Activated CD4-positive, alpha-beta T cell treated with anti-CD3 and anti-CD28 coated beads for 4 hours (primary cell): ENCODE measurements at places on chromosomes 7 and 10.

- no peak for DNase-seq
These were observed 29.8 kb downstream of the SYPL1 start for GRCh38 chr7:106082087-106082854.

GRCh38 chr10:4159173-4159572, 374.2 kb upstream of the KLF6 start:
- DNase-seq = no peak

- DNase-seq = no peak
These were observed 132.5 kb downstream of the WDR37 start for GRCh38 chr10:1188558-1189135.

DNA sequence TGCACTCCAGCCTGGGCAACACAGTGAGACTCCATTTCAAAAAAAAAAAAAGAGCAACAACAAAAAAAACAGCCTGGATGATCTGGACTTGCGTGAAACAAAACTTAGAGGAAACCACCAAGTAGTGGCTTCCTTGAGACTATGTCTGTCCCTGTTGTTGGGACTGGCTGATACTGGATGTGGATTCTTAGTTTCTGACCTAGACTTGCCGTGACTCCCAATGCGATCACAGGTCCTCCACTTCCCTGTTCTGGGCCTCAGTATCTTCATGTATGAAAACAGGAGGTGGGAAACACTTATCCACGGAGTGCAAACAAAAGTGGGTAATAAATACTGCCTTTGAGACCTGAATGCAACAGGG, 125.7 kb downstream of the PRPF18 start:
- no peak for DNase-seq

DNA sequence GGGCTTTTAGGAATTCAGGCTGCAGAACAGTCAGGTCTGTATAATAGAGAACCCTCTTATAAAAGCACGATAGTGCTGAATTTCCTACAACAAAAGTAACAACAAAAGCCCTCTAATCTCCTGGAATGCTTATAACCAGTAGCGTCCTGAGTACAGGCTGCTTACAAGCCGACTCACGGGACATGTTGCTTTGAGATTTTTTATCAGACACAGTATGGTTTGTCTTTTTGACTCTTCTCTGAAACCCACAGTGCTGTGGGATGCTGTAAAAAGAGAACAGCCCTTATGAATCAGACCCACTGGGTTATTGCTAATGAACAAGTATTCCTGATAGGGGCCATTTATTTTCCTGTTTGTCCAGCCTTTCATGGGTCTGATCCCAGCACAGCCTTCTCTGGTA, 59.4 kb downstream of the PLPP4 start:
- no peak for DNase-seq

GRCh38 chr10:109996766-109997171, 11.0 kb upstream of the ADD3 start:
- no peak for DNase-seq

DNA sequence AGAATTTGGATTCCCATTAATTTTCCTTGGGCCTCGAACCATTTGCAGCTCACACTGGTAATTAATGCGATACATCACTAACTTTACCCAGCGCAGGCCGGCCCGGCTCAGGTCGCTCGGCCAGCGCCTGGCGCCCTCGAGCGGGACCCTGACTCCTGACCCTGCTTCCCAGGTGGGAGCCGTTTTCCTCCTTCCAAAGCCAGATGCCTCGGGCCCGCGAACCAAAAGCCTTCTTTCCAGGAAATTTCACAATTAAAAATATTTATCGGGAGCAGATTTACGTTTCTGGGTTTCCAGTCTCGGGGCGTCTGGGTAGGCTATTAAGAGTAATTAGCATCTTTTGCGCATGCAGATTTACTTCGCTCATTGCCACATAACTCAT, 12.2 kb downstream of the LBX1 start:
- no peak for DNase-seq
